ENCODE measurements at places on chromosomes 4 and X. TPM values are rescaled to one million over a fixed set of nuclear protein-coding genes. Genes with fewer than 3 reads are reported as not detected.
A peak's percentile ranks its signal among the peaks of the same experiment; 100 is the strongest.

DNA sequence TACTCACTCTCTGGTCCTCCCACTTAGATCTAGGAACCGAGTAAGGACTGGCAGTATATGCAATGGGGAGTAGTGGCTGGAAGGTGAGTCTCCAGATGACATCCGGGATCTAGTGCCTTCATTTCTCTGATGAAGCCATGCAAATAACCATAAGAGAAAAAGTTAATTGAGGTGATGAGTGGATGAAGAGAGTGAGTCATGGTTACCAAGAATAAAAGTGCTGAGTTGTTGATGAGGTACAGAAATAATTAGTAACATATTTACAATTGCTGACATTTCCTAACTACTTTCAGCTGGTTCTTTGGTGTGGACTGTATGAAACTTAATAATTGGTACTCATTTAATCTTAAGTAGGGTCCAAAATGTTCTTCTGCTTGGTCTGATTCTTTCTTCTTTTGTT, 146.7 kb upstream of the PITX2 start:
- H3K4me3 ChIP-seq, result no peak overlapping the region
- no peak for DNase-seq
- H3K36me3 ChIP-seq, result no peaks in the 10 kb centered on the region
- H3K27ac ChIP-seq, result no peak overlapping the region
- no peaks in the 10 kb centered on the region for H3K27me3 ChIP-seq

GRCh38 chr4:123743848-123744247, 347.3 kb downstream of the SPRY1 start:
- no peak for DNase-seq
- no peak overlapping the region for H3K4me3 ChIP-seq
- H3K27me3 ChIP-seq, result peaks cover 2% of the 10 kb centered on the region
- no peaks in the 10 kb centered on the region for H3K36me3 ChIP-seq

DNA sequence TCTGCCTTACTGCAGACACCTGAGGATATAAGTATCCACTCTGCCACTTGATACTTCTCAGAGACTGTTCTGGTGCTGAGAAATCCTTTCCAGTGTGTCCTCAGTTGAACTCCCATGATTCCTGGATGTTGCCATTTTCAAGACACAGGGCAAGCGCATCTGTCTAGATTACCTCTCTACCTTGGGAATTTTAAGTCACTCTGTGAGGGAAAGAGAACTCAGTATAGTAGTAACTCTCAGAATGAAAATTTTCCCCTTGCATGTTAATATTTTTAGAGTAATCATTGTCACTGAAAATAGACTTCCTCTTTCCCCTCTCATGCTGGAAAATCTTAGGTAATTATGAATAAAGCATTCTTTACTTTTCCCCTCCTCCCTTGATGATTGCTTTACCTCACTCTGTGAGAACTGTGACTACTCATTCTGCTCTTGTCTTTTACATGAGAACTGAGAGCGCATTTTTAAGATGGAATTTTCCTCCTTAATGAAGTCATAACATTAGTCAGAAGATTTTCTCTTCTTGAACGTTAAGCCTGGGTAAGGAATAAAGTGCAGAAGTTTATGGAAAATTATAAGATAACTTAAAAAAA, 45.0 kb downstream of the TET2 start:
- peaks cover 7% of the 10 kb centered on the region for H3K36me3 ChIP-seq
- H3K4me3 ChIP-seq, result peak overlapping the region; percentile 13
- no peak for DNase-seq
- H3K27ac ChIP-seq, result peak overlapping the region; percentile 48

DNA sequence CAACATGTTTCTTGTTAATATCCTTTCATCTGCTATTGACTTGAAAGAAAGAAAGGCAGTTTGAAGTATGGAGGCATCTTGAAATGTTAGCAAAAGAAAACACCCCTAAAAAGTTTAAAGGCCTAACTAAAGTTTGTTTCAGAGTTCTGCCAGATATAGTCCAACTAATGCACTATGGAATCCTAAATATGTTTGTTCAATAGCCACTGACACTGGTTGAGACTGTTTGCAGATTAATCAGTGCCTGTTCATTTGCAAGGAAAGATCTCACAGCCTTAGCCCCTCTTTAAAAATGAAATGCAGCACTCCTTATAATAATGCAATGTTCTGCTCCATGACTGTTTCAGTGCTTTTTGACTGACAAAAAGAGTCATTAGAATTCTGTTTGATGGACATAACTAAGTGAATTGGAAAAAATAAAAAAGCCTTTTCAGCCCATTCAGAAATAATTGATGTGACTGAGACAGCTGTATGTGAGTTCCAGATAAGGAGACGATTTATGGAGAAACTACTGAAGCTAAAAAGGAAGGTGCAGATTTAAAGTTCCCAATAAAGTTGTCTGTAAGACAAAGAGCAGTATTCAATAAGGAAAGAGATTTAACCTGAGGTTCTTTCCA, 192.0 kb downstream of the PCDH7 start:
- H3K27ac ChIP-seq, result no peak overlapping the region
- H3K4me3 ChIP-seq, result no peak overlapping the region
- H3K27me3 ChIP-seq, result peaks cover 1% of the 10 kb centered on the region
- no peaks in the 10 kb centered on the region for H3K4me1 ChIP-seq

- H3K4me3 ChIP-seq, result no peak overlapping the region
- H3K36me3 ChIP-seq, result no peaks in the 10 kb centered on the region
- H3K4me1 ChIP-seq, result peaks cover 8% of the 10 kb centered on the region
- no peaks in the 10 kb centered on the region for H3K27me3 ChIP-seq
- no peak for DNase-seq
These were observed 993 bp upstream of the CTAG2 start for GRCh38 chrX:154654372-154654771.

DNA sequence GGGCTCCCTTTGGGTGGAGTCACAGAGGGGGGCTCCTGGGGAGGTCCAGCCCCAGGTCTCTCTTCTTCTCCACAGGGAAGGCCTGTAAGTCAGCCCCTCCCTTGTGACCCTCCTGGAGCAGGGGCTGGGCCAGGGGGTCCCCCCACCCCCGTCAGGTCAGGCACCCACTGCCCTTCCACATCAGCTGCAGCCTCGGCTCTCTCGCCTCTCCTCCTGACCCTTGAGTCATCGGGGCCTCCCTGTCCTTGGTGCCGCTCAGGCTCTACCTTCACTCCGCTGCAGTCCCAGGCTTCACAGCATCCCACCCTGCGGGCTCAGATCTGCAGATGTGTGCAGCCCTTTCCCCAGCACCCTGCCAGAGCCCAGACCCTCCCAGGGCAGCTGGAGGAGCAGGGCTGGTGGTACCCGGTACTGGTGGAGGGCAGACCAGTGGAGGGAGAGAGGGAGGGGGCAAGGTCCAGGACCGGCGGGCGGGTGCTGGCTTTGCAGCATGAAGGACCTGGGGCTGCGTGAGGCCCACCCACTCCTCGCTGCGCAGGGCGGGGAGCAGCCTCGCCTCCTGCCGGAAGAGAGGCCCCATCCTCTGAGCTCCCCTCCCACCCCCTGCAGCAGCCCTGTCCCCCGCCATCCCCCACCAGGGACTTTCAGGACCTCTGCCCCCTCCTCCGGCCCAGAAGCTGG, 117.1 kb downstream of the FAM53A start:
- H3K36me3 ChIP-seq, result no peaks in the 10 kb centered on the region
- no peak for DNase-seq
- H3K27ac ChIP-seq, result no peak overlapping the region
- no peak overlapping the region for H3K4me3 ChIP-seq

- H3K4me3 ChIP-seq, result no peak overlapping the region
- no peak for DNase-seq
- peaks cover 13% of the 10 kb centered on the region for H3K4me1 ChIP-seq
- no peak overlapping the region for H3K27ac ChIP-seq
These were observed 16.7 kb downstream of the HMX1 start for GRCh38 chr4:8854931-8855330.

DNA sequence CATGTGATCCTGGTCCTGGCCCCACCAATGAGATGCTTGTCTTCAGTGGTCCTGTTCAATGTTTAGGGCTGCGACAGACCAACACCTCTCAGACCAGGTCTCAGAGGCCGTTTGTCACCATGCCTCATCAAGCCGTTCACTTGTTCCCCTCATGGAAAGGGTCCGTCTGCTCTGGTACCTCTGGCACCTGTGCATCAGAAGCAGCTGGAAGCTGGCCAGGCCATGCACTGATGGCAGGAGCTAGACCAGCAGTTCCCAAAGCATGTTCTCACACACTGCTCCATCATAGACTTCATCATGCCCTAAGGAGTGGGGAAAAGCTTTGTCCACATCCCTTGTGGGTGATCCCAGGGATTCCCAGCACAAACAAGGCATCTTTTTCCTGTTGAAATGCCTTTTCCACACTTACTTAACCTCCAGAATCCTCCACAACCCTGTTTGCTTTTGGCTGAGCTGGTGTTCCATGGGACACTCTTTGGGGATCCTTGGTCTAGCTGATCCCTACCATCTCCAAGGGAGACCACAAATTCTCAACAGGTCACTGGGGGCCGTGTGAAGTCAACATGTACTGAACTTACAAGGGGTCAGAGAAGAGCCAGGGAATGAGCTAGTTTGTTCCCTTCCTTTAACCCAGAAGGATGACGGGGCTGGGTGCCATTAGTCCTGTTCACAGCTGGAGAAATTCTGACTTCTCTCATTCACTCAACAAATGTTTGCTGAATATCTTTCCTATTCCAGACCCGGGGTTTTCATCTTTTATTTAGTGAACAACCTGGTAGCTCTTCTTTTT, 21.8 kb downstream of the SH3TC1 start:
- no peaks in the 10 kb centered on the region for H3K27me3 ChIP-seq
- peaks cover 8% of the 10 kb centered on the region for H3K36me3 ChIP-seq
- no peak overlapping the region for H3K27ac ChIP-seq

- no peaks in the 10 kb centered on the region for H3K4me1 ChIP-seq
- no peak for DNase-seq
- no peak overlapping the region for H3K4me3 ChIP-seq
These were observed 42.1 kb downstream of the PDGFC start for GRCh38 chr4:156929386-156930105.

DNA sequence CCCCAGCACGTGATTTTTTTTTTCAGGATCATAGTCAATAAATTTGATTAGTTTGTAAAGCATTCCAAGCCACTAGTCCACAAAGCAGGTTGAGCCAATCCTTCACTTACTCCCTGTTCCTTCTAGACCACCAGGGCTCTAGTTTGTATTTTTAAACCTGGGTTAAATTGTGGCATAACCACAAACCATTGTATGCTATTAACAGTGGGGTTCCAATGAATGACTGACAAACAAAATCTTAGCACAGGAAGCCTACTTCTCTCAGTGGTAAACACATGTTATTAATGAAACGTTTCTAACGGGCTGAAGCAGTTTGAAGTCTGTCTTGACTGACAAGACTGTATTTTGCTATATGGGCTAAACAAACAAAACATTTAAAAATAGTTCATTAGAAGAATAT, 48.6 kb upstream of the GYPA start:
- H3K27ac ChIP-seq, result no peak overlapping the region
- H3K36me3 ChIP-seq, result no peaks in the 10 kb centered on the region
- H3K27me3 ChIP-seq, result no peaks in the 10 kb centered on the region
- no peak overlapping the region for H3K4me3 ChIP-seq
- H3K4me1 ChIP-seq, result no peaks in the 10 kb centered on the region

GRCh38 chrX:86455495-86455894, 307.2 kb downstream of the DACH2 start:
- no peaks in the 10 kb centered on the region for H3K36me3 ChIP-seq
- no peak overlapping the region for H3K4me3 ChIP-seq
- H3K27ac ChIP-seq, result no peak overlapping the region
- peaks cover 6% of the 10 kb centered on the region for H3K27me3 ChIP-seq
- H3K4me1 ChIP-seq, result no peaks in the 10 kb centered on the region

- no peaks in the 10 kb centered on the region for H3K4me1 ChIP-seq
- no peak for DNase-seq
- no peaks in the 10 kb centered on the region for H3K36me3 ChIP-seq
- no peak overlapping the region for H3K4me3 ChIP-seq
These were observed 55.9 kb downstream of the STARD8 start for GRCh38 chrX:68703369-68703768.

GRCh38 chrX:71450433-71451106, 82.3 kb upstream of the OGT start:
- H3K27me3 ChIP-seq, result peaks cover 1% of the 10 kb centered on the region
- H3K4me3 ChIP-seq, result no peak overlapping the region
- H3K27ac ChIP-seq, result no peak overlapping the region
- peaks cover 3% of the 10 kb centered on the region for H3K36me3 ChIP-seq

Gene XK
- polyA plus RNA-seq, result 0.11 TPM

Gene TEX13B
- polyA plus RNA-seq, result not detected

Gene KDR
- not detected for polyA plus RNA-seq

Gene MTMR8
- 3.6 TPM for polyA plus RNA-seq

Gene GPR82
- polyA plus RNA-seq, result 5.5 TPM
